ENCODE measurements at places on chromosomes 13 and 19.

- no peak for DNase-seq
These were observed 32.2 kb downstream of the EFNB2 start for GRCh38 chr13:106503272-106503671.

DNA sequence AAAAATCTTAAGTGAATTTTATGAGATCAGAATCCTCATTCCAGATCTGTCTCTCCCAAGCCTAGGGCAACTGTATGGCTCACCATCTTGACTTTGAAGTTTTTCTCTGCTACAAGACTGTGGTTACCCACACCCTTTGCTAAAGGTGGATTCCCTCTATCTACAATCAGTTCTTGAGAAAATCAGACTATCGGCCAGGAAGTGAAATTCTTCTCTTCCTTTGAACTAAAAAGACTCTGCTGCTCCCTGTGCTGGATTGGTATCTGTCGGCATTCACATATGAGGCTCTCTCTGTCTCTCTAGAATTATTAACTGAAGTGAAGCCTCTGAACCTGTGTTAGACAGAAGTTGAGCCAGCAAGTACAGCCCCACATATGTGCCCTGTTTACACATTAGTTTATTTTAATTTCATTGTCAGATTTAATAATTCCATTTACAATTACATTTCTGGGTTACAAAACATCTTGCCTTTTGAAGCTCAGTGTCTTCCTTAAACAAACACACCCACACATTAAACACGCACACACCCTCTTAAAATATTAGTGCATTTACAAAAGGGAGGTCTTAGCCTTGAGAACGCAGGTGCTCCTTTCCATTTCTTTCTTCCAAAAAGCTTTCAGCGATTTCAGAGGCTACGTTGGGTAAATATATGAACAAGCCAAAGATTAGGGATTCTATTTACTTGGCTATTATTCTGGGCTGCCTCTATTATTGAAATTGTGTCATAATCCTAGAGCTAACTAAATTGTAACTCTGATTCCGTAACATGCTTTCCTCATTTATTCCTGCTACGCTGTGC lies 145.7 kb downstream of the MIPEP start:
- DNase-seq: no peak

- DNase-seq: no peak
These were observed 32.0 kb upstream of the IGFL1 start for GRCh38 chr19:46197314-46198070.

DNA sequence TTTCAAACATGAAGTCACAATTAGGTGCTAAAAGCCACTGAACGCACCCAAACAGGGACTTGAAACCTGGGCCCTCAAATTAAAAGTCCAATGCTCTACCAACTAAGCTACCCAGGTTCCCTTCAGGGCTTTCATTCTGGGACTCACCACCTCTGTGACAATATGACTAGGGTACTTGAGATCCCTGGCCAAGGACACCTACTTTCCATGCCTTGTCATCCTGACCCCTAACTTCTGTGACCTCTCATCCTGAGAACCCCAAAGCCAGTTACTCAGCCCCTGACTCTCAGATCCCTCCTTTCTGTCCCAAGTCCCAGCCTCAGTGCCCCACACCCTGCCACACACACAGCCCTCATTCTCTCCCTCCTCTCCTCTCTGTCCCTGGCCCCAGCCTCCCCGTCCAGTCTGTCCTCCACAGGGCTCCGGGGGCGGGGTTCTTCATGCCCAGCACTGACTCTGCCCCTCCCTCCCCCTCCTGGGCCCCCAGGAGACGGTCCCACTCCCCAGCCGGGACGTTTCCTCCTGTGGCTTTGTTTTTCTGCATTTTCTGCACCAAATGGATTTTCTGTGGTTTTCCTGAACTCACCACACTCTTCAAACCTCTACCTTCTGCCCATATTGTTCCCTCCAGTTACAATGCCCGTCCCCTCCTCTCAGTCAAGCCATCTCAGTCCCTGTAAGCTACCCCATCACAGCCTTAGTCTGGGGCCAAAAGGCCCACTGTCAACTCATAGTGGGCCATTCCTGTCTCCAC lies 7.0 kb downstream of the RCN3 start:
- DNase-seq: no peak

DNA sequence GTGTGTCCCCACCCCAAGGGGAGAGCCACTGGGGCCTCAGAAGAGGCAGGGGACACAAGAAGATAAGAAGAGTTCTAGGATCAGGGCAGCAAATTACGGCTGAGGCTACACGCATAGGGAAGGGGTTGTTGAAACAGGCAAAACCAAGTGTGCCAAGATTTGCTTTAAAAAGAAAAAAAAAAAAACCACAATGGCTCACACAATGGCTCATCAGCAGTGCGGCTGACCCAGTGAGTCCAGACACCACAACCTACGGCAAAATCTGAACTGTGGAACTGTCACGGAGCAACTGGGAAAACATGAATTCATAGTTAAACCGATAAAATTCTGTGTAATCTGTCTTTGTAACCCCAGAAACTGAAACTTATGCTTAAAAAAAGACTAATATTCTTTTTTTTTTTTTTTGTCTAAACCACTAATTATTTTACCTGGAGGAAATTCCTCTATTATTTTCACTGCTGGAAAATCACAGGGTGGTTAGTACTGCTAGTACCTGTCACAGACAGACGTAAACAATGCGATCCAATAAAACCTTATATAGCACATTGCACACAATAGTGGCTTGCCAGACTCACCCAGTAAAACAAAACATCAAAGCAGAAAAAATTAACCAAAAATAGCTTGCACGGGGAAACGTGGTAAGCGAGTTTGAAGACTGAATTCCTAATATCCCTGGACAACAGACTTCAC lies 325.4 kb upstream of the TSHZ3 start:
- DNase-seq: no peak

GRCh38 chr13:82436099-82436585 lies 1446.1 kb downstream of the SLITRK1 start:
- no peak for DNase-seq

DNA sequence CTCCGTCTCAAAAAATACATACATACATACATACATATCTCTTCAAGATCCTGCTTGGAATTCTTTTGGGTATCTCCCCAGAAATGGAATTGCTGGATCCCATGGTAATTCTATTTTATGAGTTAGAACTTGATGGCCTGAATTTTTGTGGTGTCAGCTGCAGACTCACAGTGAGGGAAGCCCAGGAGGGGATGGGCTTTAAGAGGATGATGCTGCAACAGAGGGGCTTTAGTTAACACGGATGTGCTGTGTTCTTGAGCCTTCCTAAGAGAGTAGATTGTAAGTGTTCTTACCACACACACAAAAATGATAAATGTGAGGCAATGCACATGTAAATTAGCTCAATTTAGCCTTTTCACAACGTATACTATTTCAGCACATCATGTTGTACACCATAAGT lies 31.8 kb downstream of the CACNG6 start:
- no peak for DNase-seq
